Left ventricle myocardium inferior (tissue), 1 donor: ENCODE measurements at places on chromosomes 6 and 20.

- DNase-seq = no peak
These were observed at the start of gene CDH26 for GRCh38 chr20:59958123-59958522. TSS of gene CDH26 (plus strand) at chr20:59958423. CDS start at chr20:59958727, 304 bp downstream.

DNA sequence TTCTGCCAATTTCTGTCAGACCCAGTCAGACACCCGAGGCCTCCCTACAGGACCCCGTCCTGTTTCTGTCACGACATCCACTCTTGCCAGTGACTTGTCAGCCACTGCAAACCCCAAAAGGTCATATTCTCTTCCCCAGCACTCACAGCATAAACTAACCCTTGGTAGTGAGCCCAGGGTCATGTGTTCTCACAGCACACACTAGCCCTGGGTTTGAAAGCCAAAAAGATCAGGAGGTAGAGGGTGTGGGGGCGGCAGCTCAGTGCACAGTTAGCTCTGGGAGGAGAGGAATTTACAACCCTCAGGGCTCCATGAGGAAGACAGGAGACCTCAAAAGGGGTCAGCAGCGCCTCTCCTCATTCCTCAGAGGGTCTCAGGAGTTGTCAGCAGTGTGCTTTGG, 9.9 kb upstream of the SNX9 start:
- DNase-seq = peak; percentile 29

GRCh38 chr6:135087403-135087802, 32.8 kb upstream of the HBS1L start:
- DNase-seq = no peak

- DNase-seq = no peak
These were observed 316.1 kb upstream of the CDH4 start for GRCh38 chr20:60935971-60936370.

DNA sequence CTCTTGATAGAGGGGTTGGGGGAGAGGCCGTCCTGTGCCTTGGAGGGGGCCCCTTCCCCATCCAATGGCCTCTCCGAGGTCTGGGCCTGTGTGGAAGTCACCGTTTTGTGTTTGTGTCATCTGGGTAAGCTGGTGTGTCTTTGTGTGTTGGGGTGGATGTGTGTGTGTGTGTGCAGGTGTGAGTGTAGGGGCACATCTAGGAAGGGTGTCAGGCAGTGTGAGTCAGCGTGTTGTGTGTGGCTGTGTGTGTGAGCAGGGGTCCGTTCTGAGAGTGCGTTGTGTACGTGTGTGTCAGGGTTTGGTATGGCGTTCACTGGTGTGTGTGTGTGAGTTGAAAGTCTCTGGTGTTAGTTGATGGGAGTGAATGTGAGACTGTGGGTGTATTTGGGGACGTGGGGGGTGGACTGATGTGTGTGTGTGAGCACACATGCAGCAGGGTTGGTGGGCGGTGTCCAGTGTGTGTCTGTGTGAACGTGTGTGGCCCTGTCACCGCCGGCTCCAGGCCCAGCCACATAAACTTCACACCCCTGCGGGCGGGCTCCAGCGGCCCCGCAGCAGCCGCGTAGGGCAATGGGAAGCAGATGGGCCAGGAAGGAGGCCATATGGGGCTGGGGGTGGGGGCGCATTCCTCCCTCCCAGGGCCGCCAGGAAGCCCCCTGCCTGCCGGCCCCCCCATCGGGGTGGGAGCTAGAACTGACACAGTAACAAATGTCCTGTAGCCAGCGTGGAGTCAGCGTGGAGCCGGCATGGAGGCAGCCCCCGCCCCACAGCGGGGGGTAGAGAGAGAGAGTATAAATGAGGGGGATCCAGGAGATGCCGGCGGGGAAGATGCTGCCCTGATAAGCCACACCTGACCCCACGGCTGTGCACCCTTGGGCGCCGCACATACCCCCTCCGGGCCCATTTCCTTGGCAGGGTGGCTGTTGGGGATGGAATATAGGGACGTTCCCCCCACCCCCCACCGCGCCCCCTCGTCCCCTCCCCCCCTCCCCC, 32.1 kb downstream of the SNAI1 start:
- DNase-seq = no peak

GRCh38 chr20:21089391-21089790, 16.8 kb downstream of the LINC00237 start:
- no peak for DNase-seq

DNA sequence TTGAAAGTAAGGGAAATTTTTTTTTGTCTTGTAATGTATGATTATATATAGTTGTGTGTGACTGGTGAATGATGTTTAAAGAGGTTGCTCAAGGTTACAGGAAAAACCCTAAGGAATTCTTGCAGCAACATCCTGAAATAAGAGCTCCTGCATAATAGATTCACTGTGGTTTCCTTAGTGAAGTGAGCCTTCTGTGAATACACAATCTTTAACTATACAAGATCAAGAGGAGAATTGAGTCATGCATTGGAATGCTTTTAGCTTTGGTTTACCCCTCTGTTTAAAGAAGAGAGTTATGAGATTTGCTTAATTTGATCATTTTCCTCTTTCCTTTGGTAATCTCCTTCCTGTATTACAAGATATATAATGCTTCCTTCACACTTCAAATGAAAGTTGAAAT, 141.6 kb upstream of the EYA4 start:
- DNase-seq = no peak

DNA sequence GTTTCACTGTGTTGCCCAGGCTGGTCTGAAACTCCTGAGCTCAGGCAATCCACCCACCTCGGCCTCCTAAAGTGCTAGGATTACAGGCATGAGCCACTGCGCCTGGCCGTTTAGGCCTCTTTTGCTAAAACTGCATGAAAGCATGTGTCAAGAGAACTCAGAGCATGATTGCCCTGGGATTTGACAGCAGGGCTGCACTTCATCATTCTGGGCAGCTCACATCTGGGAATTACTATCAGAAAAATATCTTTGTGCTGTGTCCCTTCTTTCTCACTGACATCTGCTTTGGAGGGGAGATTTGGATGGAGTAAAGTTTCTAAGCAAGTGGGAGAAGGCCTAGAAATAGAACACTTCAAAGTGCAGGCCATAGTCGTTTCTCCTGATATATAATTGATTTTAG, 59.6 kb upstream of the EIF2S2 start:
- DNase-seq = no peak

- no peak for DNase-seq
These were observed 795 bp downstream of the MMP24OS start for GRCh38 chr20:35277127-35277526.

GRCh38 chr20:51542571-51543421, at the start of gene NFATC2:
TSS of gene NFATC2 (minus strand) at chr20:51542719. CDS start at chr20:51542499, 220 bp downstream.
- peak; percentile 52 for DNase-seq

DNA sequence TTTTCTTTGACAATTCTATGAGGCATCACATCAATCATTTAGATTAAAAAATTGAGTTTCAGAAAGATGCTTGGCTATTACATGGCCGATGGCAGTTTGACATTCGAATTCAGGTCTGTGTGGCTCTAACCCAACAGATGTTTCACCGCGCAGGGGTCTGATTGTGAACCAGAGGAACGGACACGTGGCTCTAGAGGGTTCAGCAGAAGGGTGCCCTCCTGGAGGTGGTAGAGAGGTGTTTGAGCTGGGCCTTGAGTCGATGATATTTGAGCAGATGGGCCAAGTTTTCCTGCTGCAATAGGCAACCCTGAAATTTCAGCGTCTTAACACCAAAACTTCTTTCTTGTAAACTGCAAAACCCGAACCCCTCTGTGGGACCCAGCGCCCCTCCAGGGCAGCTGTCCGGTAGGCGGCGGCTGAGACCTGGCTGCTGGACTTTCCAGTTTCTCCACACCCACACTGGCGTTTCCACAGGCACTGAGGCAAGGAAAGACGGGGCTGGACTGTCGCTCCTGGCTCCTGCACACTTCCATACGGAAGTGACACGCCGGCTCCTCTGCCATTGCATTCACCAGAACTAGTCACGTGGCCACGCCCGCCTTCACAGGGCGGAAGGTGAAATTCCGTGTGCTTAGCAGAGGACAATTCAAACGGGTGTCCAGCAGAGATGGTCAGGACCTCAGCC, 11.3 kb upstream of the AFDN start:
- DNase-seq = no peak

DNA sequence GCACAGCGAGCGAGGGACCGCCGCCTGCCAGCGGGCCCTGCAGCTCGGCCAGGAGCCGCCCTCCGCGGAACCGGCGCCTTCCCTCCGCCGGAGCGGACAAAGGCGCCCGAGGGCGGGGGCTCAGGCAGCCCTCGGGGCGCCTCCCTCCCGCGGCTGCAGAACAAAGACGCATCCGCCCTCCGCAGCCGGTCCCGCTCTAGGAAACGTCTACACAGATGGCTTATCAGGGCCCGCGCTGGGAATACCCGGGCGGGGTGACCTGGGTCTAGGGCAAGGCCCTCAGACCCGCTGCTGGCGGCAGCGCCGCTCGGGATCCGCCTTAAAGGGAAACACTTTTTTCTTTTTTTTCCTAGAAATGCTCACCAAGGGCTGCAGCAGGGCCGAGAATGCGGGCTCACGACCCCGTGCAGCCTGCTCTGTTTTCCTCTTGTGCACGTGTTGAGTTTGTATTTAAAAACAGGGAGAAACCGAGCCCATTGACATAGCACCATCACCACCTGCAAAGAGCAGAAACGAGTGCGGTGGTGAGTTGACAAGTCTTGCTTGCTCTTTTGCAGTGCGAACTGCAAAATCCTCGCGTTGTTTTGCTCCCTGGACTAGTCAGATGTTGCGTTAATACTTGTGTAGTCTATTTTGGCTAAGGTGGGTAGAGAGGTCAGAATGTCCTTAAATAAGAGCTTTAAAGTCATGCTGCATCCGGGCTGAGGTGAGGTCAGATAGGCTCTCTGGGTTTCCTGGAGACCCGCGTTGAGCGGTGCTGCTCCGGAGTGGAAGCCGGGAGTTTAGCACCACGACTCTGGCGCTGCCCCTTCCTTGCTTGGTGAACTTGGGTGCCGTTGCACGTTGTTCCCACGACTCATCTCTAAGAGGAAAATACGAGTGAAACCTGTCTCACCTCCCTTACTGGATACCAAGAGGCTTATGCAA, 1.1 kb upstream of the RPS6KA2 start:
- DNase-seq = peak; percentile 87

DNA sequence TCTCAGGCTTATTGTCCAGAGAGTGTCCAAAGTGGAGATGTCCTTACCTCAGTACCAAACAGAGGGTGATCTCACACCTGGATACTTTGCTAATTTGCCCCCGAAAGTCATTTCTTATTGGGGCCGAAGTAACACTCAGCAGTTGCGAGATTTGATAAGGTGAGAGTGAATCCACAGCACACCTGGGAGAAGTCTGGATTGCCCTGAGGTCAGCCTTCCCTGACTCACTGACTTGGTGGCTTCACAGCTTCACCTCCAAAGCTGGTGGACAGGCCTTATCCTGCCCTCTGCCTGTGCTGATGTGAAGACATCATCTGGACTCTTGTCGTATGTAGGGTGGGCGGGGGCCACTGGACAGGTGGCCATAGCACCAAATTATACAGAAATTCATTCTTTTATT, 101.9 kb upstream of the ARMC2 start:
- DNase-seq = no peak

GRCh38 chr6:134675110-134676054, 274.5 kb downstream of the ALDH8A1 start:
- DNase-seq = no peak

- DNase-seq = no peak
These were observed 11.2 kb downstream of the OGFRL1 start for GRCh38 chr6:71299541-71300470.

DNA sequence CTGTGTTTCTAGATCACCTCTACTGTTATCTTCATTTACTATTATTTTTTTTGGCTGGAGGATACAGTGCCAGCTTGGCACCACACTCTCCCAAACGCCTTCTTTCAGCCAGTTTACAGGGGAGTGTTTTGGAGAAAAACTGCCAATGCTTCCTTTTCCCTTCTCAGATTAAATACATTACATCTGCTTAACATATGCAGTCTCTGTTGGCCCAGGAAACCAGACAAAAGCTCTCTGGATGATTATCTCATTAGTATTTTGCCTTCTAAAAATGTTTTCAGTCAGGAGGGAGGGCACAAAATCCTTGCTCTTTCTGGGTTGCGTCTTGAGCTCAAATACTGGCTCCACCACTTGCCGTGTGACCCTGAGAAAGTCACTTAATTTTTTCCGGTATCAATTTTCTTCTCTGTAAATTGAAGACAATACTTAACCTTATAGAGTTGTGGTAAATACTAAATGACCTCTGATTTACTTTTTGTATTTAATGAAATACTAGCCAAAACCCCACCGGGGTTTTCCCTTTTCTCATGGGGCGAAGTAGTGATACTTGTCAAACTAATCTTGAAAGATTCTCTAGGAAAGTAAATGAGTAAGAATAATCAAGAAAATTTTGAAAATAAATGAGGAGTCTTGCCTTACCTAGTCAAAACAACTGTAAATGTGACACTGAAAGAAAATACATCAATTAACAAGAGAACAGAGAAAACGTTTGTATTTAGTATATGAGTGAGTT, 146.2 kb downstream of the MMS22L start:
- DNase-seq = no peak

DNA sequence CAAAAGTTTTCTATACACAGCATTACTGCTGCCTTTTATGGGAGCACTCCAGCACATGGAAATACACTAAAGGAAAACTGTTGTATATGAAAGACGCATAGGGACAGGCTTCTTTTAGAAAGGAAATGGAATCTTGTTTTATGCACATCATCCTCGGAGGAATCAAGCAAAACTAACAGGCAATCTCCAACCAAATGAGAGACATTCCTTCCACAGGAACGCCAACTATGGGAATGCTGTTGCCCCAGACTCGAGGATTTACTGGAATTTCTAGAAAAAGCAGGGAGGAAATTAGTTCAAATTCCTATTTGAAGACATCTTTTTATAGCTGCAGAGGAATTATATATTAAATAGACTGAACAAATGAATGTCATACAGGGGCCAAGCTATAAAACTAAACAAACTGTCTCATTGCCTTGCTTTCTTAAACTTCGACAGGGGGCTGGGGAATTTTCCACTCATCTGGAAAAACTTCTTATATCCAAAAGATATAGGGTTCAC, 52.2 kb downstream of the LYRM4 start:
- no peak for DNase-seq

- no peak for DNase-seq
These were observed 94.4 kb upstream of the NAA20 start for GRCh38 chr20:19922716-19923115.

GRCh38 chr20:51014797-51015722, 7.8 kb downstream of the KCNG1 start:
- DNase-seq = no peak

- no peak for DNase-seq
These were observed 26.9 kb downstream of the RBM38 start for GRCh38 chr20:57417830-57418780.

- DNase-seq = no peak
These were observed 22.7 kb upstream of the PRDM1 start for GRCh38 chr6:106063448-106063850.

- no peak for DNase-seq
These were observed 58.1 kb downstream of the INSM1 start for GRCh38 chr20:20425823-20426654.

GRCh38 chr6:146315381-146316174, 228.1 kb upstream of the RAB32 start:
- no peak for DNase-seq

- no peak for DNase-seq
These were observed 12.8 kb upstream of the PNRC1 start for GRCh38 chr6:89067796-89068195.

- no peak for DNase-seq
These were observed 139.9 kb upstream of the PMEPA1 start for GRCh38 chr20:57849521-57850215.
